ENCODE measurements at places on chromosomes 5 and 9. TPM values are rescaled to one million over a fixed set of nuclear protein-coding genes. Genes with fewer than 3 reads are reported as not detected.

GRCh38 chr5:142671266-142671665 lies 14.6 kb downstream of the FGF1 start:
- no peaks in the 10 kb centered on the region for H3K4me1 ChIP-seq
- DNase-seq: no peak
- no peaks in the 10 kb centered on the region for H3K36me3 ChIP-seq
- H3K4me3 ChIP-seq: no peak overlapping the region
- H3K27me3 ChIP-seq: no peaks in the 10 kb centered on the region

- no peaks in the 10 kb centered on the region for H3K36me3 ChIP-seq
- H3K4me1 ChIP-seq: no peaks in the 10 kb centered on the region
- no peak for DNase-seq
- H3K4me3 ChIP-seq: no peak overlapping the region
- no peaks in the 10 kb centered on the region for H3K27me3 ChIP-seq
These were observed 82.8 kb upstream of the TLX3 start for GRCh38 chr5:171226096-171226754.

DNA sequence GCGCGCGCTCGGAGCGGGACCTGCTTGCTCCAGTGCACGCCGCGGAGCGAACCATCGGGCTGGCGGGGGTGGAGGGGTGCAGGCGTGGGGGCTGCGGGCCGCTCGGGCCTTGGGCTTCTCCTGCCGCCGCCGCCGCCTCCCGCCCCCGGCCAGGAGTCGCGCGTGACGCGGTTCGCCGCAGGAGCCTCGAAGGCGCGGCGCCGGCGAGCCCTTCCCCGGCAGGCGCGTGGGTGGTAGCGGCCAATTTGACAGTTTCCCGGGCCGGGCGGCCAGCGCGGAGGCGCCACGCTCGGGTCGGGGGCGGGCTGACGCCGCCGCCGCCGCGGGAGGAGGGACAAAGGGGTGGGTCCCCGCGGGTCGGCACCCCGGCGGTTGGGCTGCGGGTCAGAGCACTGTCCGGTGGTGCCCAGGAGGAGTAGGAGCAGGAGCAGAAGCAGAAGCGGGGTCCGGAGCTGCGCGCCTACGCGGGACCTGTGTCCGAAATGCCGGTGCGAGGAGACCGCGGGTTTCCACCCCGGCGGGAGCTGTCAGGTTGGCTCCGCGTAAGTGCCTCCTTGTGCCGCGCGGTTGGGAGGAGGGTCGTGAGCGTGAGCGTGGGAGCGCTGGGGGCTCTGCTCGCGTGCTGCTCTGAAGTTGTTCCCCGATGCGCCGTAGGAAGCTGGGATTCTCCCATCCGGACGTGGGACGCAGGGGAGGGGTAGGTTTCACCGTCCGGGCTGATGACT lies at the start of gene TJP2:
TSS of gene TJP2 (plus strand) at position 387 of the 725 bp plus-strand sequence. CDS start at position 483, 96 bp downstream.
- H3K36me3 ChIP-seq: no peaks in the 10 kb centered on the region
- H3K4me3 ChIP-seq: peak within 1 kb of the TSS; percentile 40
- peak; percentile 87 for DNase-seq

GRCh38 chr5:171580502-171581265 lies 161.2 kb downstream of the FGF18 start:
- DNase-seq: no peak
- no peaks in the 10 kb centered on the region for H3K27me3 ChIP-seq
- no peak overlapping the region for H3K27ac ChIP-seq
- no peaks in the 10 kb centered on the region for H3K4me1 ChIP-seq

DNA sequence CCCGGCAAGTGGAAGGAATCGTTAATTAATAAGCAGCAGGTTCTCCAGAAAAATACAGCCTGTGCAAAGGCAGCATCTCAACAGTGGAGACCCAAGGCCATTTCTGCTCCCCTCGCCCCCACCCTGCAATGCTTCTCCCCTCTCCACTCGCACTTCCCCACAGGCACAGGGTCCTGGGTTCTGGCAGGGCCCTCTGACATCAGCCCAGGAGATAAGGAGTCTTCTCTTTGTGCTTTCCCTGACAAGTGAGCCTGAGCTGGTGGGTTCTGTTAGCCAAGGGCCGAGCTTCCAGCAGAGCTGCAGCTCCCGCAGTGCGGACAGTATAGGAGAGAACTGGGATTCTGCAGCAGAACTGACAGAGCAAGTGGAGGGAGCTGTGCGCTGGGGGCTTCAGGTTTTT lies 257.5 kb downstream of the NSG2 start:
- no peak overlapping the region for H3K27ac ChIP-seq
- no peaks in the 10 kb centered on the region for H3K4me1 ChIP-seq
- no peak for DNase-seq
- no peak overlapping the region for H3K4me3 ChIP-seq

DNA sequence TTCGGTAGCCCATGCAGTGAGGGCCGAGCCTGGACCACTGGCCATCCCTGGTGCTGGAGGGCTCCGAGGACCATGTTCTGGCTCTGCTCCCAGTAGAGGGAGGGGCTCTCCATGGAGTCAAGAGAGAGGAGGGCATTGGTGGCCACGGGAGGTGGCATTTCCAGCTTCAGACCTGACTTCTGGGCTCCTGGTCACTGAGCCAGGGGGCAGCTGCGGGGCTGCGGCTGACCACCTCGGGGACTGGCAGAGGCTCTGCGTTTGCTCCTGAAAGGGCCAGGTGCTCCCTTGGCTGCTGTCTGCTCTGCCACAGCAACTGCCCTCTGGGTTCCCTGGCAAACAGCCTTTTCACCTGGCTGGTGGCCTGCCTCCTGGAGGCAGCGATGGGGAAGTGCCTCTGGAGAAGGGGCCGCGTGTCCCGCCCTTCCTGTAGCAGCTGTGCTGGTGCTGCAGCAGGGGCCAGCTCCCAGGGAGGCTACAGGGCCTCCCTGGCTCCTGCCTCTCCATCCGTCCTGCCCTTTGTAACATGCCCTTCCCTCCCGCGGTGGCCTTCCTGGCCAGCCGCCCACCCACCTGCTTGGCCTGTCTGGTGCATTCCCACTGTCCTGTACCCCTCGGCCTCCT lies 144.6 kb downstream of the CACNA1B start:
- no peaks in the 10 kb centered on the region for H3K36me3 ChIP-seq
- peak; percentile 80 for DNase-seq
- no peak overlapping the region for H3K27ac ChIP-seq
- H3K4me1 ChIP-seq: no peaks in the 10 kb centered on the region
- H3K27me3 ChIP-seq: peaks cover 4% of the 10 kb centered on the region

GRCh38 chr5:117065161-117065560 lies 490.5 kb upstream of the SEMA6A start:
- peak overlapping the region; percentile 10 for H3K27ac ChIP-seq
- H3K4me3 ChIP-seq: no peak overlapping the region
- DNase-seq: no peak
- H3K4me1 ChIP-seq: peaks cover 4% of the 10 kb centered on the region
- no peaks in the 10 kb centered on the region for H3K36me3 ChIP-seq

GRCh38 chr5:9207817-9208418 lies 338.0 kb downstream of the SEMA5A start:
- H3K27ac ChIP-seq: no peak overlapping the region
- H3K4me3 ChIP-seq: no peak overlapping the region
- H3K4me1 ChIP-seq: no peaks in the 10 kb centered on the region
- H3K36me3 ChIP-seq: no peaks in the 10 kb centered on the region

GRCh38 chr5:373710-374602 lies 52.4 kb downstream of the AHRR start:
- no peak overlapping the region for H3K4me3 ChIP-seq
- H3K36me3 ChIP-seq: no peaks in the 10 kb centered on the region
- no peak for DNase-seq
- H3K4me1 ChIP-seq: no peaks in the 10 kb centered on the region

GRCh38 chr5:136031711-136032110 lies 2.9 kb downstream of the TGFBI start:
- H3K27ac ChIP-seq: no peak overlapping the region
- no peaks in the 10 kb centered on the region for H3K27me3 ChIP-seq
- no peak for DNase-seq
- no peaks in the 10 kb centered on the region for H3K4me1 ChIP-seq

Gene PSD2
- total RNA-seq: 0.23 TPM

- no peak for DNase-seq
- H3K36me3 ChIP-seq: no peaks in the 10 kb centered on the region
- no peaks in the 10 kb centered on the region for H3K4me1 ChIP-seq
These were observed 34.1 kb upstream of the CPLANE1 start for GRCh38 chr5:37283214-37283820.

DNA sequence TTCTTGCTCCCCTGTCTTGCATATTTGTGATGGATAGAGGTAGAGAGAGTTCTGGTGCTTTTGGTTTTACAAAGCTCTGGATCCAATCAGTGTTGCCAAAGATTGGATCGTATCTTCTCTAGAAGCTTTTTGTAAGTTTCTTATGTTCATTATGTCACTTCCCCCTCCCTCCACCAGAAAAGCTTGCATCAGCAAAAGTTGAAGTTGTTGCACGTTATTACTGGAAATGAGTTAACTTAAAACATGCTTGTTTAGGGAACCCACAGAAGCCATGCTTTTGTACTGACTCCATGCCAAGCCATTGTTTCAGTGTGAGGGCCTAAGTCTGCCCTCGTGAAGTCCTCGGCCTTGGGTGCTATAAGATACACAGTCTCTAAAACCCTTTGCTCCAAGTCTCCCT lies 186.5 kb downstream of the ERCC6L2 start:
- H3K4me1 ChIP-seq: no peaks in the 10 kb centered on the region
- no peaks in the 10 kb centered on the region for H3K36me3 ChIP-seq
- H3K4me3 ChIP-seq: no peak overlapping the region
- H3K27me3 ChIP-seq: no peaks in the 10 kb centered on the region
- DNase-seq: no peak

GRCh38 chr5:61732369-61732768 lies 400.3 kb downstream of the ZSWIM6 start:
- H3K27me3 ChIP-seq: no peaks in the 10 kb centered on the region
- no peak for DNase-seq
- no peaks in the 10 kb centered on the region for H3K4me1 ChIP-seq
- H3K4me3 ChIP-seq: no peak overlapping the region

Gene NR2F1-AS1
- total RNA-seq: 2.1 TPM

Gene SLC23A1
- 1.6 TPM for total RNA-seq

Gene FGF1
- 0.90 TPM for total RNA-seq

Gene ANKRD31
- total RNA-seq: 0.26 TPM

GRCh38 chr5:11851416-11851815 lies 52.8 kb downstream of the CTNND2 start:
- no peaks in the 10 kb centered on the region for H3K36me3 ChIP-seq
- no peak overlapping the region for H3K4me3 ChIP-seq

DNA sequence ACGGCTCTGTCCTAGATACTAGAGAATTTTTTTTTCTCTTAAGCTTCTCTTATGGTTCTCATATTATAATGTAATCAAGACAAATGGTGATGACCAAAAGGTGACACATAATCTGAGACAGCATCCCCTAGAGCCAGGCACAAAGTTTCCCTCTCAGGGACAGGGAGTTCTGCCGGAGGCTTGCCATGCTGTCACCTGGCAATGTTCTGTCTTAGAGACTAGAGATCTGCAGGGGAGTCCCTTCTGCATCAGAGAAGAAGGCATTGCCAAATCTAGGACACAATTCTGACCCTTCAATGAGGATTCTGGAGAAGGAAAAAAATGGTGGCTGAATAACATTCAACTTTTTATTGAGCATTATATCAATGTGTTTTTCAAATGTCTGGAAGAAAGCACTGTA lies 261.2 kb upstream of the TRPC7 start:
- no peaks in the 10 kb centered on the region for H3K36me3 ChIP-seq
- no peaks in the 10 kb centered on the region for H3K27me3 ChIP-seq
- no peak overlapping the region for H3K4me3 ChIP-seq

Gene FIBCD1
- total RNA-seq: 0.47 TPM

- H3K4me1 ChIP-seq: peaks cover 35% of the 10 kb centered on the region
- H3K36me3 ChIP-seq: no peaks in the 10 kb centered on the region
- peak overlapping the region; percentile 40 for H3K27ac ChIP-seq
- H3K4me3 ChIP-seq: no peak overlapping the region
These were observed 18.4 kb downstream of the GADD45G start for GRCh38 chr9:89622933-89623861.

GRCh38 chr5:93384995-93385394 lies 196.0 kb downstream of the NR2F1-AS1 start:
- no peaks in the 10 kb centered on the region for H3K36me3 ChIP-seq
- no peak for DNase-seq
- H3K4me3 ChIP-seq: no peak overlapping the region
- H3K27ac ChIP-seq: no peak overlapping the region

Gene GALNT12
- total RNA-seq: 10.4 TPM
